ENCODE measurements at places on chromosomes 4 and X.

GRCh38 chrX:110381216-110381615 is 22.6 kb downstream of the RTL9 start:
- DNase-seq: no peak

GRCh38 chrX:2507196-2507595 is 6.4 kb upstream of the DHRSX start:
- DNase-seq: no peak

GRCh38 chrX:82161195-82161594 is 959.3 kb downstream of the SH3BGRL start:
- DNase-seq: no peak

GRCh38 chrX:20265726-20266681 is 705 bp downstream of the RPS6KA3 start:
- no peak for DNase-seq

GRCh38 chr4:142040043-142040442 is 403.7 kb downstream of the IL15 start:
- DNase-seq: no peak

- DNase-seq: no peak
These were observed 56.3 kb downstream of the SERTM2 start for GRCh38 chrX:111567542-111568255.

GRCh38 chr4:113825272-113825671 is 63.7 kb upstream of the CAMK2D start:
- no peak for DNase-seq
